ENCODE measurements at places on chromosomes 11 and 22.

- DNase-seq: no peak
Measured at GRCh38 chr22:27867953-27868731, 50.9 kb downstream of the PITPNB start.

GRCh38 chr11:120030411-120030810, 107.5 kb downstream of the TRIM29 start:
- DNase-seq: no peak

- no peak for DNase-seq
Measured at GRCh38 chr11:24762076-24762475, 265.2 kb downstream of the LUZP2 start.

GRCh38 chr11:126594921-126595367, 239.5 kb downstream of the ST3GAL4 start:
- DNase-seq: no peak

- DNase-seq: no peak
Measured at GRCh38 chr11:127859941-127860354, 727.4 kb downstream of the ETS1 start.

- peak; percentile 82 for DNase-seq
Measured at GRCh38 chr11:46272816-46273427, 4.5 kb upstream of the CREB3L1 start.

GRCh38 chr11:15539645-15540044, 424.9 kb downstream of the INSC start:
- DNase-seq: no peak

GRCh38 chr11:20197881-20198280, 37.6 kb upstream of the DBX1 start:
- DNase-seq: no peak

DNA sequence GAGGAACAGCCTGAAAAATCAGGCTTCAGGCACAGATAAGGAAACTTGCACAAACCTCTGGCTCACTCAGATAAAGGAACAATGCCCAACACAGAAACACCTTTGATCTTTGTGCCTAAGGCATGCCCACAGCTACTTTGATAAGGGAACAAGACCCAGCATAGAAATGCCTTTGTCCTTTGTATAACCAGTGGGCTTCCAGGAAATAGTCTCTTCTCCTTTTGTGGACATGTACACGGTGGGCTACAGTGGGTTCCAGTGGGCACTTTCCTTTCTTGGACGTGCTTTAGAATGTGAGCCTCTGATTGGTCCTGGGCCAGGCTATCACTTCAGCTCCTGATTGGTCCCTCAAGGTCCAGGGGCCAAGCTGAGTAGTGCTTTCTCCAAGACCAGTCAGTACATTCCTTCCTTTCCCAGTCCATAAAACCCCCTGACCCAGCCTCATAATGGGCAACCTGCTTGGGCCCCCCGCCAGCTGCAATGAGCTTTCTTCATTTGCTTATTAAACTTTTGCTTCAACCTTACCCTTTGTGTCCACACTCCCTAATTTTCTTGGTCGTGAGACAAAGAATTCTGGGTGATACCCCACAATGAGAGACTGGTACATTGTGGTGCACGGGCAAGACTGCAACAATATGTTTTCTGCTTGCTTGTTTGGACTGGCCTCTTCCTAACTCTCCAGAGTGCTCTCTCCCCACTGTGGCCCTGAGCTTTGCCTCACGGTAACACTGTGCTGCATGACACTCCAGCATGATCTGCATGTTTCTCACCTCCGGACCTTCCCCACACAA, 1.7 kb upstream of the CABIN1 start:
- no peak for DNase-seq

- DNase-seq: no peak
Measured at GRCh38 chr11:48034926-48035871, 54.8 kb downstream of the PTPRJ start.

GRCh38 chr22:30008401-30008800, 71.9 kb upstream of the HORMAD2 start:
- no peak for DNase-seq

- DNase-seq: no peak
Measured at GRCh38 chr11:121870206-121871045, 245.6 kb downstream of the BLID start.

DNA sequence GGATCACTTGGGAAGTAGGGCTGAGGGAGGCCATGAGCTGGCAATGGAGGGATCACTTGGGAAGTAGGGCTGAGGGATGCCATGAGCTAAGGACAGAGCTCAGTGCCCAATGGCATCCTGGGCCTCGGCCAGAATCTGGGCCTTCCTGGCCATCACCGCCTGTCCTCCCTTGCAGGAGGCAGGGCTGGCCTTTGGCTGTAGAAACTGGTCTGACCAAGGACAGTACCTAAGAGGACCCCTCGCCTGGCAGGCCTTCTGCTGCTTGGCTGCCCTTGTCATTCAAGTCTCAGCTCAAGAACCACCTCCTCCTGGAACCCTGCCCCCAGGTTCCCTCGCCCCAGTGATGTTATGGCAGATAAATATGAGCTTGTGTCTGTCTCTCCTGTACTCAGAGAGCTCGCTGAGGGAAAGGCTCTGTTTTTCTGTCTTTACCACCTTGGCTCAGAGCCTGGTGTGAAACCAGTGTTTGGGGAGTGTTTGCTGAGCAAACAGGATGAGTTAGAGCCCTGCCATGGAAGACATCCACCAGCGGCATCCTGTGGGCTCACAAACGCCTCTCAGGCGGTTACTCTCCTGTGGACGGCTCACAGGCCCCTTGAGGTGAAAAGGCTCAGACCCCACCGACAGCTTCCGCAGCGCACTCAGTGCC, 19.3 kb upstream of the RASL10A start:
- DNase-seq: no peak

DNA sequence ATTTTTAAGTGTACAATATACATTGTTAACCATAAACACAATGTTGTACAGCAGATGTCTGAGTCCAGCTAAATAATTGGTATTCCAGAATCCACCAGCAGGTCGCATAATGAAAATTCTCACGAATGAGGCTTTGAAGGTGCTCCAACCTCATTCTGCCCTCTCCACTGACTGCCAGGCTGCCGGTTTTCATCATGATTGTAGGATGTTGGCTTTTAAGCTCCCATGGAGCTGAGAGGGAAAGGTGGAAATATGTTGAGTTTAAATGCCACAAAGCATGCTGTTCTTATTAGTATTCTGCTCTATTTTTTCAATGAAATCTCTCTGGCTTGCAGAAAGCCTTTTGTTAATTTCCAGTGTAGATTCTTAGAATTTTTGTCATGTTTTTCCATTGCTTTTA, 337.2 kb upstream of the DDI1 start:
- DNase-seq: no peak

DNA sequence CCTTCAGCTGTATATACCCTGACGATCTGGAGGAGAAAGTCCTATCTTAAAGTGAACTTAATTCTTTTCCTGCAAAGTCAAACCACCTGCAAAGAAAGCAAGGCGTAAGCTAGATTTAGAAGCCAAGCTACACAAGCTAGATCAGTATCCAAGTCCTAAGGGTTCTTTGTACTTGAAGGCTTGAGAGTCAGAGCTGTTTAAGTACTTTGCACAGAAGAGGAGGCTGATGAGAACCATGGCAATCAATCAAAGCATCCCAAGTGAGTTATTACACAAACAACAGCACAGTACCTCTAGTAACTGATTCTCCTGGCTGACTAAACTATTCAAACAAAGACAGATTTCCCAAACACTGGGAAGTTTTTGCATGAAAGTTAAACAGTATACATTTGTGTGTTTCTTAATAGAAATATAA, 1.9 kb downstream of the CDON start:
- DNase-seq: no peak

GRCh38 chr11:1906611-1907423, 12.7 kb upstream of the TNNT3 start:
- no peak for DNase-seq

DNA sequence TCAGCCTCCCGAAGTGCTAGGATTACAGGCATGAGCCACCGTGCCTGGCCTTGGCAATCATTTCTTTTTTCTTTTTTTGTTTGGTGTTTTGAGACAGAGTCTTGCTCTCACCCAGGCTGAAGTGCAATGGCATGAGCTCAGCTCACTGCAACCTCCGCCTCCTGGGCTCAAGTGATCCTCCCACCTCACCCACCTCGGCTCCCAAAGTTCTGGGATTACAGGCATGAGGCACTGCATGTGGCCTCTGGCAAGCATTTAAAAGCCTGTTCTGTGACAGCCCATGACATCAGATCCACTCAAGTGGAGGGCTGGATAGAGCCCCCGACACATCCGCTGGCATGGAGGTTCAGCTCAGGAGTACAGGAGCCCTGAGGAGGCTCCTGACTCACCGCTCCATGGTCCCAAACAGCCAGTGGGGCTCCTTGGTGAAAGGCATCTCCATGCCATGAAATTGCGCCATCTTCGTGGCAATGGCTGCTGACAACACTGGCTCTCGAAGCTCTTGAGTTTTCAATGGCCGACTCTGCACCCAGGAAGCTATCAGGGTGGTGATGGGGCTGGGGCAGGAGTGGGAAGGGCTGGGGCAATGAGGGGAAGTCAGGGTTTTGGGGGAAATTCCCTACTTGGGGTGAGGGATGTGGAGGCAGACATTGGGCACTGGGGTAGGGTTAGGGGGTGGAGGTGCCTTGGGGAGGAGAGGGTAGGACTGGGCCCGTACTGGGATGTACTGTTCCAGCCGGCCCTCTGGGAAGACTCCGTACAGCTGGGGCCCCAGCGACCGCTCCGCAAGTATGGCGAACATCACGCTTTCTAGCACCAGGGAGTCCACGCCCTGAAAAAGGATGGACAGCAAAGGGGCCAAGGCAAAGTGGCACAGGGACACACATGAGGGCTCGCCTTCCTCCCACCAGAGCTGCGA, 1.4 kb downstream of the CHKB start:
- no peak for DNase-seq

- DNase-seq: no peak
Measured at GRCh38 chr11:67691149-67691548, 16.7 kb upstream of the ALDH3B2 start.

DNA sequence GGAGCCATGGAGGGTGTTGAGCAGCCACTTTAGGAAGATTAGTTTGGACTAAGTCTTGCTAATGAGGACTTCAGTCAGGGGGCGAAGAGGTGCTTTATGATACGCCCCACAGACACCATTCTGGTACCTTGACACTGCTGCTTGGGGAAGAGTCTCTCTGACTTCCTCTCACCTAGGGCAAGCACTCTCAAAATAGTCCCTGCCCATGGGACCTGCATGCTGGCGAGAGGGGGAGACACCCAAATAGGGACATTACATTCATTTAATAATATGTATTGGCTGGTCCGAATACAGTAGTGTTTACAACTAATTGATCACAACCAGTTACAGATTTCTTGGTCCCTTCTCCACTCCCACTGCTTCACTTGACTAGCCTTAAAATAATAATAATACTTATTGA, 4.4 kb upstream of the CATSPERZ start:
- no peak for DNase-seq

DNA sequence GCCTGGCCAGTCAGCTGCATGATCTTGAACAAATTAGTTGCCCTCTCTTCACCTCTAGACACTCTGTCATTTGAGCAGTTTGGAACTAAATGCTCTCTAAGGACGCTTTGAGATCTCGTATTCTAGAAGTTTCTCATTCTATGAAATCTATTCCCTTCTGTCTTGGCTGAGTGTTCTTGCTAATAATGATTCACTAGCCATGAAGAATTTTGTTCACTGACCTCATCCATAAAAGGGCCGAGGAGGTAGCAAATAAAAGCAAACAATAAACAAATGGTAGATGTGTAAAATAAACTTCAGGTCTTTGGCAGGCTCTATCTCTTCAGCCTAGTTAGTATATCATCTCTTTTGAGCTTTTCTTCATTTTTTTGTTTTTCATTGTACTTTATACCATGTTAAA, 76.6 kb downstream of the USP35 start:
- no peak for DNase-seq

DNA sequence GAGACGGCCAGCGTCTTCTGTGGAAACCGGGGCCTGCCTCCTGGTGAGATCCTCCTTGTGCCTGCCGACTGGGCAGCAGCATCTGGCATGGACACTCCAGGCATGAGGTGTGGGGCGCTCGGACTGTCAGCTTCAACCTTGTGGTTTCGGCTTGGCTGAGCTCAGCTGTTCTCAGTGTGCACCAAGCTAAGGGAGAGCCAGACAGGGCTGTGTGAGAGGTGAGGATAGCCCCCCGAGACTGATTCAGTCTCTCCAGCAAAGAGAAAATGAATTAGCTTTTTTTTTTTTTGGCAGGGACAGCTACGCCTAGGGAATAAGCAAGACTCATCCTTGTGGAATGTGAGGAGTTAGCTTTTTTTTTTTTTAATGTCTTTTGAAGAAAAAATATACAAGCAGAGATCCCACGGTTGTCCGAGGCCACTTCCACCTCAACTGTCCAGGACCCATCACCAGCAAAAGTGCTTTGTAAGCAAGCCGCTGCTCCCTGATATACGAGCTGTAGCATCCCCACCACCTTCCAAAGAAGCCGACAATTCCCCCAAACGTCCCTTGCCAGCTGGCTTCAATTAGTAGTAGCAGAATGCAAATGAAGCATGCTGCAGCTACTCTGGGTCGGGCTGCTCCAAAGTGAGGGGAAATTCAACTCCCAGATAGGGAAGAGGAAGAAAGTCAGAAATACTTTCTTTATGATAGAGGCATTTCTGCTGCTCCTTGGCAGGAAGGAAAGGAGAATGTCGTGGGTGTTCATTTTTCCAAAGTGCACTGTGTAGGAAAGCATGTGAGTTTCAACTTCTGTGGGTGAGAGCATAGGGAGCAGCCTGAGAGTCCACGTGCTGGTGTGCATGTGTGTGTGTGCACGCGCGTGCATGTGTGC, 9.7 kb upstream of the THY1 start:
- DNase-seq: no peak

GRCh38 chr11:70021586-70021985, 56.5 kb upstream of the ANO1 start:
- no peak for DNase-seq

DNA sequence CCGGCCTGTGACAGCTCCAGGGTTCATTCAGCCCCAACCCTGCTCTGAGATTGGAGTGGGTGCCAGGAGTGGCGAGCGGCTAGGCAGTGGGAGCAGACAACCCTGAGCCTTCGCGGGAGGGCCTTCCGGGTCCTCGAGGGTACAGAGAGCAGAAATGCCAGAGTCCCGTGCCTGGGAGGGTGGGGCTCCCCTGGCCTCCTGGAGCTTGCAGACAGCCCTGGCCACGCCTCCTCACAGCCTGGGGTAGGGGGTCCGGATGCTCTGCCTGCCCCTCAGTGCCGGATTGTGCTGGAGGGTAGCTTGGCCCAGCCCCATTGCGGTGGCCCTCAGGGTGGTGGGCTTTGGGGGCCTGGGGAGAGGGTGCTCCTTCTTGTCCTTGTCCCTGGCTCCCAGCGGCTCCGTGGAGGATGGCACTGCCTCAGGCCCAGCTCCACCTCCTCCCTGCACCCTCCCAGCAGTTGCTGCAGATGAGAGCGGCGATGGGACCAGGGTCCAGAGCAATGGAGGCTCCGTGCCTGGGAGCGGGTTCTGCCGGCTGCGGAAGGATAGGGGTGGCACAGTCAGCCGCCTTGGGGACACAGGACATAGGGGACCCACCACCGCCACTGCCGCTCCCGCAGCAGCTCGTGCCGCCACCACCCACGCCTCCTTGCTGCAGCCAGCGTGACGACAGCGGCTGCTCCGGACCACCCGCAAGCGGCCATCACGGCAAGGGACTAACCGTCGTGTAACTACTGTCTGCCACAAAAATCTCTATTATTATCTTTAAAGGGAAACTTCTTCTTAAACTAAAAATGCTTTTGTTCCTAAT, 34.9 kb upstream of the OR10G7 start:
- peak; percentile 86 for DNase-seq

Measured in upper lobe of left lung (tissue), 6 donors.